CD4-positive, CD25-positive, alpha-beta regulatory T cell (primary cell): ENCODE measurements at places on chromosomes 3 and 15.

DNA sequence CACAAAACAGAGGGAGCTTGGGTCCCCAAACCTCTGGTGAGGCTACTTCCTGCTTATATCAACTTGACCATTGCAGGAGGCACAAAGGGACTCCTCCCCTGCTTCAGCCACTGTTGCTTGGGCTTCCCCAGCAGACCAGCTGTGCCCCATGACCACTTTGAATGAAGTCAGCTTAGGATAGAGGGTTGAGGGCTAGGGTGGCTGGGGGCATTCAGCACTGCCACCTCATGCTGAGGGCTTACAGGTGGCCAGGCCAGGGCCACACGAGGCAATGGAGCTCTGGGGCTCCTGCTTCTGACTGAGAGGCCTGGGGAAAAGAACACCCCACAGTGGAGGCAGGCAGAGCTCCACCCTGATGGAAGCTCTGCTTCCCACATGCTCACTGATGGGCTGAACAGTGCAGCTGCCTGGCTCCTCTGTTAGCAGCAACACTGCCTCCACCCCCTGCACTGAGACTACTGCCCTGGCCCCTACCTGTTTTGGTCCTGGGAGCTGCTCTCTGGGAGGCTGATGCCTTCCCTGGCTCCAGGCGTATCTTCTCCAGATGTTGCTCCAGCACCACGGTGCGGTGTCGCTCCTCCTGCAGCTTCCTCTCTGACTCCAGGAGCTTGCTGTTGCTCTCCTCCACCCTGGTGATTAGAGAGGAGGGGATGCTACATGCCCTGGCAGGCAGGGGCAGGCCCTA is 10.2 kb upstream of the HHATL start:
- no peak for DNase-seq

DNA sequence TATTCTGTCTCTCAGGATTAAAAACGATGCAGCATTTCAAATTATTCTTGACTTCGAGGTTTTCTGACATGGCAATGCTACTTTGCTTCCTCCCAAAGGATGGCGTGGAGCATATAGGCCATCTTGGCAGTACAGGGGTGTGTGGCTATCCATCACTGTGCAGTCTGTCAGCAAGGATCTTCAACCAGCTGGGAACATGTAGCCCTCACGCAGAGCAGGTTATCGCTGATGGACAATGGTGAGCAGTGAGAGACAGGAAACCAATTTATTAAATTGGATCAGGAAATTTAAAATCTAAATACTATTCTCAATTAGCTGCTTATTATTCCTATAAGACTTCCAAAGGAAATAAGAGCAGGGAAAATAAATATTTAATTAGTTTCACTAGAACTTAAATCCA is 615.3 kb downstream of the OTOL1 start:
- DNase-seq: no peak

DNA sequence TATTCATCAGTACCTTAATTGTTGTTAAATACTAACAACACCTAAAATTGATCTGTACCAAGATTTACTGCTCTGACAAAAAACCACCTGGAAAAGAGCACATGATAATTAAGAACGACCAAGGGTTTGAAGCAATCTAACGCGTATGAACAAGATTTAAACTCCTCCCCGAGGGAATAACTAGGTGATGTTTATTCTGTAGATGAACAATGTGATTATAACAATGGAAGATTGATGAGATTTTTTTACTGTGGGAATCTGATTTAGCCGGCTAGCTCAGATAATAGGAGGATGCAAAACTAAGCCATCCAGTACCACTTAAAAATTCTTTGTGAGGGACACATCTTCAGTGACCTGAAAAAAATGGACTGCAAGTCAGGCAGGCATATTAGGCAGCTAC is 222.1 kb downstream of the FHIT start:
- DNase-seq: no peak

DNA sequence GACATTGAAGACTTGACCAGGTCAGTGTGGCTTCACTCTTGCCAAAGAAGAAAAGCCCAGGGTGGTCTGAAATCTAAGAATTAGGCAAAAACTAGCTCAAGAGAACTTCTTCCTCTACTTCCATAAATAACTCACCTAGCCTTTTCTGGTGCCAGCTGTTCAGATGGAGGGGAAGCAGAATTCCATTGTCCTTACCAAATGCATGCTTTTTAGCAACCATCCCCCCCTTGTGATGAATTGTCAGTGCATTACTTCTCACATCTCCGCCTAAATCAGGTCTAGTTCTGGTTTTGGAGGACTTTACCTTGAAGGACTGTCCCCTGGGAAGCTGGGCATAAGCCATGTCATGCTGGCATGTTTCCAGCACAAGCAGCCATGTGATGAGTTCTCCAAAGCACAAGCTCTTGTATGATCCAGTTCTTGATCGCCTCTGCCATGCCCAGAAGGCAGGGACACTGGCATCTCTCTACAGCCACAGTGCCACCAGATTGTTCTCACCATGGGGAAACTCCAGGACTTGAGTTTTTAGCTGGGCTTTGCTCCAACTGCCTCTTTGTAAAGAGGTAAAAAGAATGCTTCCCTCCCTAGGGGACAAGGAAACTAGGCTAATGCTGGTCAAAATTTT is 96.4 kb upstream of the IL12A start:
- DNase-seq: no peak

GRCh38 chr3:194279701-194280360 is 71.3 kb downstream of the CPN2 start:
- DNase-seq: no peak

- no peak for DNase-seq
Observed at GRCh38 chr15:65062726-65063125, 5.1 kb downstream of the RASL12 start.

DNA sequence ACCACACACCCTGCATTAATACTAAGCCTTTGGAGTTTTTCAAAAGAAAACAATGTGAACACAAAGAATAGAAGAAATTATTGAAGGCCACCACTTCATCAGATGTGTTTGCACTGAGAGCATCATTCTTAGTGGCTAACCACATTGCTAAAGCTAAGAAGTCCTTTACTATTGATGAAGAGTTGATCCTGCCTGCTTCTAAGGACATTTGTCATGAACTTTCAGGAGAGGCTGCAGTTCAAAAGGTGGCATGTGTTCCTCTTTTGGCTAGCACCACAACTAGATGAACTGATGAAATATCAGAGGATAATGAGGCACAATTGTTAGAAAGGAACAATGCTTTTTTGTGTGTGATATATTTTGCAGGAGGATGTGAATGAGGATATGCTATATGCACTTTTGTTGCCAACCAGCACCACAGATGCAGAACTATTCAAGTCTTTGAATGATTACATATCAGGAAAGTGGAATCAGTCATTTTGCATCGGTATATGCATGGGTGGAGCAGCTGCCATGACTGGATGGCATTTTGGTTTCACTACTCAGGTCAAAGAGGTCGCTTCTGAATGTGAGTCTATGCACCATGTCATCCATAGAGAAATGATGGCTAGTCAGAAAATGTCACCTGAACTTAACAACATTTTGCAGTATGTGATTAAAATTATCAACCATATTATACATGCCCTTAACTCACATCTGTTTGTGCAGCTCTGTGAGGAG is 2.5 kb upstream of the EID1 start:
- DNase-seq: no peak

GRCh38 chr15:100252779-100253417 is 88.9 kb downstream of the ADAMTS17 start:
- no peak for DNase-seq

DNA sequence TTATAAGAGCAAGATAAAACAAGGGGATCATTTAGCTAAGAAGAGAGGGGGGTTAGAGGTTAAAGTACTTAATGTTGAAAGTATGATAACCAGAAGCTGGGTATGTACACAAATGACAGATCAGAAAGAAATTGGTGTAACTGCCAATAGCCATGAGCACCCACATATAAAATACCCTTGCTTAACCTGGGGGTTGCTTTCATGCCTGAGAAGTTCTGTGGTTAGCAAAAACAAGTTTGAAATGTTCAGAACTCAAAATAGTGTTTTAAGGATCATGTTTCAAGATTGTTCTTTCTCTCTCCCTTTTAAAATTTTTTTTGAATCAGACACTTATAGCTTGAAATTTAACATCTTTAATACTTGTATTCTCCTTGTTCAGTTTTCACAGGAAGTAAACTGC is 321.4 kb upstream of the GBE1 start:
- DNase-seq: no peak

- DNase-seq: peak; percentile 8
Observed at GRCh38 chr3:23761440-23761896, 44.3 kb upstream of the UBE2E1 start.

DNA sequence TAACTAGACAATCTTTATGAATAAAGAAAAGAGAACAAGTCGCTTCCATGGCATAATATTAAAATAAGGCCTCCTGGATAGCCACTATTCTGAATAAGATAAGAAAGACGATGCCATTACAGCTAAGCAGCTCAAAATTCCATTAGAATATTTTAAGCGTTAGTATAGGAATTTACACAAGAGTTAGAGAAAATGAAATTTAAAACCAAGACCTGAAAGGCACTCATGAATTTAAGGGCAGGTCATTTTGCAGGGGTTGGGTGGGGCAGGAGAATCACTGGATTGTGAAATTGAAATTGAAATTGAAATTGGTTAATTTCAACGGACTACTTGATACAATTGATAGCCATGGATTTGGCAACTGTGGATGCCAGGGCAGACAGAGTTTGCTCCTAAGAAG is 91.8 kb upstream of the GOLGA8J start:
- no peak for DNase-seq

GRCh38 chr3:141854599-141854998 is 21.8 kb upstream of the ATP1B3 start:
- no peak for DNase-seq

DNA sequence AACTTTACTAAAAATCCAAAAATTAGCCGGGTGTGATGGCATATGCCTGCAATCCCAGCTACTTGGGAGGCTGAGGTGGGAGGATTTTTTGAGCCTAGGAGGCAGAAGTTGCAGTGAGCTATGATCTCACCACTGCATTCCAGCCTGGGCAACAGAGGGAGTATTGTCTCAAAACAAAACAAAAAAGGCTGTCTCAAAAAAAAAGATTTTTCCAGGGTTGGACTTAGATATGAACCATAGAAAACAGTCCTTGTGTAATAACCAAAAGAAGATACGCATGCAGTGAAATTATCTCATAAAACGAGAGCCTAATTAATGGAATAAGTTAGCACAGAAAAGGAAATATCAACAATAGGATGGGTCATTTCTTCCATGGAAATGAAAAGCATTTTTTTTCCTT is 320.4 kb upstream of the RASGRP1 start:
- DNase-seq: no peak

DNA sequence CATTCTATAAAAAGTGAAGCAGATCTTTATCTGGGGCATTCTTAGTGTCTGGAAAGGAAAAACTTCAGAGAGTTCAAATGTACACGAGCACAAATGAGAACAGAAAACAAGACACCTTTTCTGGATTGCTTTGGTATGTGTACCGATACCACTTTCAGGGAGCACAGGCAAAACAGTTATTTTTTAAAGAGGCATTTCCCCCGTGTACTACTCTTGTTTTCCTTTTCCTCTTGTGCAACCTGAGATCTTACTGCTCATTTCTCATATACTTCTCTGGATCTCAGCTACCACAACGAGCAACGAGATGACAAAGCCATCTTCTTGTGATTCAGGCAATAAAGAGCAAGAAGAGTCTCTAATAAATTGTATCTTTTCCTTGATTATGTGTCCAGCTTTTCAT is 463.6 kb downstream of the SHQ1 start:
- DNase-seq: no peak

GRCh38 chr3:54358969-54359694 is 236.8 kb downstream of the CACNA2D3 start:
- no peak for DNase-seq

DNA sequence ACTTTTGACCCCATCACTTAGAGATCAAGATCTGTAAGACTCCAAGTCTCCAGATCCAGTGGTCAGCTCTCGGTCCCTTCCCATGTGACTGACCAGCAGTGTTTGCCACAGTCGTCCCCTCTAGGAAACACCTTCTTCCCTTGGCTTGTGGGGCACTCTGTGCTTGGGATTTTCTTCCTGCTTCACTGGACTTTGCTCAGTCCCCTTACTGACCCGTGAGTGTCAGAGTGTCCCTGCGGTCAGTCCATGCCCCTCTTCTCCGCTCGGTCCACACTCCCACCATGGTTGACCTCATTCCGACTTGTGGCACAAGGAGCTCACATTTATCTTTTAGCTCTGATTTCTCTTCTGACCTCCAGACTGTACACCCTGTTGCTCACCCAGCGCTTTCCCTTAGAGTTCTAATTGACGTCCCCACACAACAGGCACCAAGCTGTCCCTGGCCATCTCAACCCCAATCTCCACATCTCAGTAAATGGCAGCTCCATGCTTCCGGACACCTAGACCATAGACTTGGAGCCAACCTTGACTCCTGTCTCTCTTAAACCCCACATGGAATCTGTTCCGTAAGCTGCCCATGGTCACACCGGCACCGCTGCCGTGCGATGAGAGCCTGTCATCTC is 67.9 kb downstream of the APBA2 start:
- DNase-seq: no peak

- DNase-seq: no peak
Observed at GRCh38 chr3:127848131-127849129, 26.1 kb upstream of the MGLL start.
